ENCODE measurements at places on chromosomes 6 and 20. TPM values are rescaled to one million over a fixed set of nuclear protein-coding genes. Genes with fewer than 3 reads are reported as not detected.

DNA sequence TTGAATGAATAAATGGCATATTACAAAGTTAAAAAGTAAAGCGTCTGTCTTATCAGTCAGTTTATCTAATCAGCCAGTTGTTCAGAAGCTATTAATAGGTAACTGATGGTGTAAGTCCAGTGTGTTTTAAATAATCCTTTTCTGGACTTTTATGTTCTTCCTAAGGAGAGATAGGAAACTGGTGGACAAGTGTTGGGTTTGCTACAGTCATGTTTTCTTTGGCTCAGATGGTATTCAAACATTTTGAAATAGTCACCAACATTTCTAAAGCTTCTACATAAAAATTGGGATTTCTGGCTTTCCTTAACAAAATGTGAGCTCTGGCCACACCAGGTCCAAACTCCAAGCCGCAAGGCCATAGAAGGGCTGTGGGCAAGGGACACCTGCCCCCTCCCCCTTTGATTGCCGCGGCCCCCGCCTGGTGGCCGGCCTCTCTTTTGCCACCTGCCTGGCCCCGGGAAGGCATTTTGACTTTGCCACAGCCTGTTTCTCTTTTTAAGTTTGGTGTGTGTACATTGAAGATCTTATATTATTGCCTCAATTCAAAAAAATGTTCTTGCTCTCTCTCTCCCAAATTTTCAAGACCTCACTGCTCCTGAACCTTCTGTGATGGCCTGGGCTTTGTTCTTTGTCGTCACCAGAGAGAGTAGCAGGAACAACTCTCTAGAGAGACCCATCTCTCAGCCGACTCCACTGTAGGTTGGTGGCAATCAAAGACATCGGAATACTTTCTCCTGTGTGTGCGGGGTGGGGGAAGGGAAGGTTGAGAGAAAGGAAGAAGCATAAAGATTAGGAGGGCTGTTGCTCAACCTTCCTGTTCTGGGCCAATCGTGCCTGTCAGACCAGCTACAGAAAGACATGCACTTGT, 84.0 kb upstream of the ZNF217 start:
- DNase-seq = no peak

The KCNK16 gene
- total RNA-seq = not detected

DNA sequence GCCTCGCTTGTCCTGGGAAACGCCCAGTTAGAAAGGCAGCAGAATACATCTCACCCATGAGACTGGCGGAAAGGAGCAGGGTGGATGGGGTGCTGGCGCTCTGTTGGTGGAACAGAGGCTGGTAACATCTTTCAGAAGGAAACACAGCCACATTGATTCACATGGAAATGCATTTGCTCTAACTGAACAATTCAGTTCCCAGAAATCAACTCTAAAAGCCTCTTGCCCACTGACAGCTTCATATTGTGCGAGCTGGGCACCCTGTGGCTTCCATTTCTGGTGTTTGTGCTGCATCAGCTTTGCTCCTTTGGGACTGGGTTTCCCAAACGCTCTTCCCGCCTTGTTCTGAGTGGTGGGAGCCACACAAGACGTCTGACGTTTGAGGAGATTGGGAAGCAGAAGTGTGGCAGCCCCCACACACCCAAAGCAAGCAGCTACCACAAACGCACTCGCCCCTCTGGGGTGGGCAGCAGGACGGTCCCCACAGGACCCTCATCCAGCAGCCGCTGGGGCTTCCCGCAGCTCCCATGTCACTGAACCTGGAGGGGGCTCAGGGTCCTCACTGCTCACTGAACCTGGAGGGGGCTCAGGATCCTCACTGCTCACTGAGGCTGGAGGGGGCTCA, 229.5 kb downstream of the ERMARD start:
- DNase-seq = peak; percentile 51

GRCh38 chr20:19605786-19606485, 152.1 kb upstream of the RIN2 start:
- no peak for DNase-seq

The RNF182 gene
- total RNA-seq = 0.36 TPM

DNA sequence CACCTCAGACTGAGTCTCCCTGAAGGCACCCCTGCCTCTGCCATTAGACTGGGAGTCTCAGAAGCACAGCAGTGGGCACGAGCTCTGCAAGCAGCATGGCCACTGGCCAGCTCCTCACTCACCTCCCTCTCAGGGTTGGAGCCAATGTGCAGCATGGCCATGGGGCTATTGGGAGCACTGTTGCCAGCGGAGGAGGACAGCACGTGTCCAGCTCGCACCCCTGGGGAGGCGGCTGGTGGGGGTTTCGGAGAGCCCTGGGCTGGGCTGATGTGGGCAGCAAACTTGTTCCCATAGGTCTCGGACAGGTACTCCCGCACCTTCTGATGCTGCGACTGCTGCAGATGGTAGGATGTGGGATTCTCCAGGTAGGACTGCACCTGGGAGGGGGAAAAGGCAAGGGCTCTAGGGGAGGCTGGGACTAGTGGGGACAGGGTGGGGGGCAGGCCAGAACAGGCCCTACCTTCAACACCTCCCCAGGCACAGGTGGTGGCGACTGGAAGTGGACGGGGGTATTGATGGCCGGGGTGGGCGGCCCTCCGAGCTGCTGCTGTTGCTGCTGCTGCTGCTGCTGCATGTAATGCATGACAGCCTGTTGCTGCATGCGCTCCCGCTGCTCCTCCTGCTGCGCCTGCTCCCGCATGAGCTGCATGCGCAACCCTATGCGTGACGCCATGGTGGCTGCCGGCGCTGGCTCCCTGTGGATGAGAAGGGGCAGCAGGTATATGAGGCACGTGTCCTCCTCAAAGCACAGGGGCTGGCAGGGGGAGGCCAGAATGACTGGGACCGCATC, 44.7 kb downstream of the TFEB start:
- peak; percentile 74 for DNase-seq

The PPP1R14C gene
- 0.58 TPM for total RNA-seq

- DNase-seq = no peak
Measured at GRCh38 chr6:31534521-31535040, 5.8 kb downstream of the MCCD1 start.

GRCh38 chr6:15143540-15143939, 102.3 kb upstream of the JARID2 start:
- DNase-seq = no peak

GRCh38 chr6:147715035-147715434, 206.5 kb downstream of the SAMD5 start:
- no peak for DNase-seq

Data from aorta (tissue), 5 donors.